ENCODE measurements at places on chromosomes 3 and 15. TPM values are rescaled to one million over a fixed set of nuclear protein-coding genes. Genes with fewer than 3 reads are reported as not detected.
A peak's percentile ranks its signal among the peaks of the same experiment; 100 is the strongest.

Gene CTXN2
- 0.38 TPM for total RNA-seq

Gene LIPC
- 5.9 TPM for total RNA-seq

Gene TMIE
- 0.53 TPM for total RNA-seq

DNA sequence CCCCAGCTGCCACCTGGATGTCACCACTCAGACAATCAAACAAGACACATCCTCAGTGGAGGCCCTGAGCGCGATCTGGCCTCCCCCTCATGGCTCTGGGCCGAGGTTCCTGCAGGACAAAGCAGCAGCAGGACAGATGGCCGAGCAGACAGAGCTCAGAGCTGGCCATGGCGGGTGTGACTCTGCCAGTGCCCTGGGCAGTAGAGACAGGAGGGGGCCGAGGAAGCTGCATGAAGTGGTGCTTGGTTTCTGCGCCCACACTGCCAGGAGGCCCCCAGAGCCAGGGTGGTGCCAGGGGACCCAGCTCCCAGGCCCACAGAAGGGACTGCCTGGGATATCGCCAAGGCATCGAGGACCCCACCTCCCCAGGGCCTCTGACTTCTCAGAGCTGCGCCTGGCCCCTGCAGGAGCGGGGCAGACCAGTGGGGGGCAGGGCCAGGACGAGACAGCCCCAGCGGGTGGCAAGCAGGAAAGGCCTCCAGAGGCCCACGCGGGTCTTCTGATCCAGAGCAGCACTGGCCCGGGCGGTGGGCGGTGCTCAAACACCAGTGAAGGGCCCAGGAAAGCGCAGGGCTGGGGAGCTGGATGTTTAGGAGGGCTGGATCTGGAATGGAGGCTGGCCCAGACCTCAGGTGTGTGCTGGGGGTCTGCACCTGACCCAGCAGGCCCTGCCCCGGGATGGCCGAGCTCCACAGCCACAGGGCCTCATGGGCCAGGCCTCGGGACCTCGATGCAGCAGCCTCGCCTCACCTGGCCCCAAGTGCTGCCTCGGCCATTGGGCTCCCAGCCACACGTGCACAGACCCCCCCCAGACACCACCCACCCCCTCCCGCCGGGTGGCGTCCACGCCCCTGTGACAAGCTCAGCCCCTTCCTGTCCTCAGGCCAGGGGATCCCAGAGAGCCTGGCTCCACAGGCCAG, 76.0 kb downstream of the GOLGA8G start:
- no peaks in the 10 kb centered on the region for H3K4me1 ChIP-seq
- peaks cover 21% of the 10 kb centered on the region for H3K27me3 ChIP-seq
- peak overlapping the region; percentile 55 for H3K4me3 ChIP-seq
- no peak overlapping the region for H3K27ac ChIP-seq

- H3K27me3 ChIP-seq, result no peaks in the 10 kb centered on the region
- H3K4me3 ChIP-seq, result no peak overlapping the region
- H3K4me1 ChIP-seq, result peaks cover 8% of the 10 kb centered on the region
- no peak overlapping the region for H3K27ac ChIP-seq
- no peak for DNase-seq
- H3K36me3 ChIP-seq, result no peaks in the 10 kb centered on the region
These were observed 131.9 kb upstream of the PROK2 start for GRCh38 chr3:71916747-71917369.

- no peak overlapping the region for H3K27ac ChIP-seq
- H3K36me3 ChIP-seq, result no peaks in the 10 kb centered on the region
- H3K4me3 ChIP-seq, result no peak overlapping the region
- H3K27me3 ChIP-seq, result no peaks in the 10 kb centered on the region
- H3K4me1 ChIP-seq, result no peaks in the 10 kb centered on the region
These were observed 65.3 kb upstream of the NANOGP8 start for GRCh38 chr15:35150361-35150760.

- peaks cover 8% of the 10 kb centered on the region for H3K36me3 ChIP-seq
- DNase-seq, result no peak
- H3K4me1 ChIP-seq, result peaks cover 32% of the 10 kb centered on the region
These were observed 12.8 kb upstream of the TMOD3 start for GRCh38 chr15:51816611-51817010.

DNA sequence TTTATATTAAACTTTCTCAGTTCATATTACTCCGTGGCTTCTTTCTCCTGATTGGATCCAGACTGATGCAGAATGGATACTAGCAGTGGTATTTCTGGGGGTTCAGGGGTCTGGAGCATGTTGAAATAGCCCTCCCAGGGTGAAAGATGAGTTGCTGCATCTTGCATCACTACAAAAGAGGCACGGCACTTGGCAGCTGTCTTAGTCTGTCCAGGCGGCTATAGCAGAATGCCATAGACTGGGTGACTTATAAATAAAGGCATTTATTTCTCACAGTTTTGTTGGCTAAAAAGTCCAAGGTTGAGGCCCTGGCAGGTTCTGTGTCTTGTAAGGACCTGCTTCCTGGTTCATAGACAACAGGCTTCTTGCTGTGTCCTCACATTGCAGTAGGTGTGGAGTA, 660 bp upstream of the BCL2L10 start:
- no peaks in the 10 kb centered on the region for H3K36me3 ChIP-seq
- no peak for DNase-seq
- no peak overlapping the region for H3K4me3 ChIP-seq
- peaks cover 2% of the 10 kb centered on the region for H3K27me3 ChIP-seq
- H3K4me1 ChIP-seq, result peaks cover 27% of the 10 kb centered on the region

GRCh38 chr3:33942483-33943150, 144.2 kb downstream of the PDCD6IP start:
- H3K27me3 ChIP-seq, result peaks cover 4% of the 10 kb centered on the region
- H3K4me1 ChIP-seq, result no peaks in the 10 kb centered on the region
- DNase-seq, result no peak
- H3K36me3 ChIP-seq, result no peaks in the 10 kb centered on the region
- H3K27ac ChIP-seq, result no peak overlapping the region

DNA sequence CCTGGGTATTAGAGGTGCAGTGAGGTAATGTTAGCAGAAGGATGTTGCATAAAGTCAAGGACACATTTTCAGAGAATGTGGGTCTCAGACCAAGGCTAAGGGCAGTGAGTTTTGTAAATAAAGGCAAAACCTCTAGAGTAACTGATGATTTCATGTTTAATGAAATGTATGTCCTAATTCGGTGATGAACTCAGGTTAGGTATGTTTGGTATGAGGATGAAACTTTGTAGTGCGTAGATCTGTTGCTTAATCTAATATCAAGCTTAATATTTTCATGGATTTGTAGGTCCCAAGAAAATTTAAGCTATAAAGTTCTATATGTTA, 3.6 kb downstream of the USP50 start:
- no peaks in the 10 kb centered on the region for H3K36me3 ChIP-seq
- H3K27me3 ChIP-seq, result no peaks in the 10 kb centered on the region
- DNase-seq, result no peak
- no peak overlapping the region for H3K4me3 ChIP-seq

GRCh38 chr3:36451816-36452215, 71.5 kb downstream of the STAC start:
- H3K36me3 ChIP-seq, result peaks cover 2% of the 10 kb centered on the region
- H3K4me1 ChIP-seq, result peaks cover 6% of the 10 kb centered on the region
- peaks cover 3% of the 10 kb centered on the region for H3K27me3 ChIP-seq
- no peak overlapping the region for H3K27ac ChIP-seq
- H3K4me3 ChIP-seq, result no peak overlapping the region

- no peaks in the 10 kb centered on the region for H3K4me1 ChIP-seq
- DNase-seq, result no peak
- no peak overlapping the region for H3K4me3 ChIP-seq
These were observed 1.1 kb downstream of the IQCF6 start for GRCh38 chr3:51777985-51778384.

GRCh38 chr3:57436195-57436761, 107.9 kb downstream of the DNAH12 start:
- H3K27ac ChIP-seq, result peak overlapping the region; percentile 62
- no peaks in the 10 kb centered on the region for H3K27me3 ChIP-seq
- H3K36me3 ChIP-seq, result no peaks in the 10 kb centered on the region
- H3K4me3 ChIP-seq, result no peak overlapping the region

- H3K27me3 ChIP-seq, result no peaks in the 10 kb centered on the region
- no peak overlapping the region for H3K27ac ChIP-seq
- H3K4me1 ChIP-seq, result no peaks in the 10 kb centered on the region
- H3K36me3 ChIP-seq, result peaks cover 6% of the 10 kb centered on the region
- DNase-seq, result peak; percentile 15
These were observed 74.7 kb downstream of the RASA2 start for GRCh38 chr3:141561426-141562034.

- no peak for DNase-seq
- no peaks in the 10 kb centered on the region for H3K27me3 ChIP-seq
- H3K4me3 ChIP-seq, result no peak overlapping the region
- no peaks in the 10 kb centered on the region for H3K36me3 ChIP-seq
- peaks cover 71% of the 10 kb centered on the region for H3K4me1 ChIP-seq
These were observed 76.2 kb downstream of the IGF1R start for GRCh38 chr15:98724494-98724893.

GRCh38 chr3:128145279-128145678, 8.0 kb upstream of the EEFSEC start:
- H3K4me1 ChIP-seq, result no peaks in the 10 kb centered on the region
- peaks cover 31% of the 10 kb centered on the region for H3K27me3 ChIP-seq
- H3K4me3 ChIP-seq, result no peak overlapping the region
- H3K36me3 ChIP-seq, result no peaks in the 10 kb centered on the region
